ENCODE measurements at places on chromosomes 1 and 21.

DNA sequence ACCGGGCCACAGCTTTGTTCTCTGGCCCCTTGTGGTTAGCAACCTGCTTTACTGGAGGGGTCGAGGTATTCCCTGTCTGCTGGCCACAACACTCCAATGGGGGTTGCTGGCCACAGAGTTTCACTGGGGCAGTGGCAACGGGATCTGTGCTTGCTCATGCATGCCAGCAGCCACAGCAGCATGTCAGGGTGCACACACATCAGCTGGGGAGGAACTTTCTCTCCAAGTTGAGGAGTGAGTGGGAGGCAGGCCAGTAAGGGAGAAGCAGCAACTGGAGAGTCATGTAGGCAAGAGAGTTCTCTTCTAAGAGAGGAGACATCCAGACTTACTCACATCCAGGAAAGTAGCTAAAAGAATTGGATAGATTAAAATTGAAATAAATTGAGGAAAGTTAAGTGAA, 38.0 kb downstream of the SAMD13 start:
- no peak for DNase-seq

GRCh38 chr1:96481409-96481808, 240.2 kb upstream of the PTBP2 start:
- DNase-seq = no peak

DNA sequence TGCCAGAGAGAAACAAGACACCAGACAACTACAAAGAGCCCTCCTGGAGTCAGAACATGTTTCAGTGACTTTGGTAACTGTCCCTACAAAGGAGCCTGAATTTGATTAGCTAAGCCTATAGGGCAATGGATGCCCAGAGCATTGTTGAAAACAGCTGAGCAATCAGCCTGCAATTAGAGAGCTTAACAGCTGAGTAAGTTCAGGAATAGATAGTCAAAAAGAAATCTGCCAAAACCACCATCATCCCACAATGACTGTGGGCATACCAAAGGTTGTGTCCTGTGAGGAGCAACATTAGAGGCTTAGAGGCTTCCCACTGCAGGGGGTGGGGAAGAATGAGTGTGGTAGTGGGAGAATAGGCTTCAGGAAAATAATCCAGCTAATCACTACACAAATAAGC, 32.1 kb downstream of the SH3BP5L start:
- DNase-seq = no peak

- no peak for DNase-seq
Observed at GRCh38 chr1:192161976-192162375, 3.7 kb downstream of the RGS18 start.

- no peak for DNase-seq
Observed at GRCh38 chr1:225760531-225760930, 17.1 kb upstream of the SRP9 start.

- DNase-seq = no peak
Observed at GRCh38 chr1:92228401-92228800, 10.7 kb downstream of the C1orf146 start.

GRCh38 chr21:29256126-29256910, 42.4 kb upstream of the BACH1 start:
- DNase-seq = no peak

DNA sequence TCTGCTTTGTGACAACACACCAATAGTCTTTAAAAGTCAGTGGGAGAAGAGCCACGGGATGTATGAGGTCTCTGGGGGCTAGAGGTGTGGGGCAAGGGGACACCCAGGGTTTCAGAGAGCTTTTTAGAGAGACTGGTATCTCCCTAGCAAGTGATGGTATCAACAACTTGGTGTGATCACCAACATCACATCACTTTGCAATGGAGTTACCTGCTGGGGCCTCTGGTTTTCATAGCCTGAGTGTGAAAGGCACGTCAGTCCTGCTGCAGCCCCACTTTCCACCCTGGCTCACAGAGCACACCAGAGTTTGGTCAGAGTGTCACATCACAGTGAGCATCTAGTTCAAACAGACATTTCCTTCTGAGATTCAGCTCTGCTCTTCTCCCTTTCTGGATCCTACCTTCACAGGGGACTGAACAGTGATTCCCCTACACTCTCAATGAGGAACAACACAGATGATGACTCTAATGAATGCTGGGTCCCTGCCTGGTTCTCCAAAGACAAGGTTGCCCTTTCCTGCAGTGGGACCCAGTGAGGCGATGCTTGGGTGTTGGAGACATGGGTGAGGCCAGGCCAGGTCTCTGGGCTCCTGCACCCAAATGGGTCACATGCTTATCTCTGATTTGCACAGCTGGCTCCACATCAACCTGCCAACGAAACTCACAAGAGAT, 2.0 kb upstream of the MAN1C1 start:
- DNase-seq = no peak

DNA sequence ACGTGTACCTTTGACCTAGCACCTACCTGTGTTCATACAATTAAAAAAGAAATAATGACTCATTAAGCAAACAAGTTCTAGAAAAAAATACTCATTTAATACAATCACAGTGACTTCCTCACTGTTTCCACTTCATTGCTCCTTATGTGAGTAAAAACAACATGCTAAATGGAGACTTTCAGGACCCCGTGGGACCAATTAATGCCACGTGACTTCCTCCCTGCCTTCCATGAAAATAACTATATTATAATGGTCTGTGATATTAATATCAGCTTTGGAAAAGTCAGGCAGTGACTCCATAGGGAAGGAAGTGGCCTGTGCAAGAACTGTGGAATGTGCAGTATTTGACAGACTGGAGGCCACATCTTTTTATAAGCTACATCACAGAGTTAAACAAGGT, 337.8 kb downstream of the HLX start:
- DNase-seq = no peak

- DNase-seq = no peak
Observed at GRCh38 chr21:45516071-45516670, 26.1 kb downstream of the SLC19A1 start.

DNA sequence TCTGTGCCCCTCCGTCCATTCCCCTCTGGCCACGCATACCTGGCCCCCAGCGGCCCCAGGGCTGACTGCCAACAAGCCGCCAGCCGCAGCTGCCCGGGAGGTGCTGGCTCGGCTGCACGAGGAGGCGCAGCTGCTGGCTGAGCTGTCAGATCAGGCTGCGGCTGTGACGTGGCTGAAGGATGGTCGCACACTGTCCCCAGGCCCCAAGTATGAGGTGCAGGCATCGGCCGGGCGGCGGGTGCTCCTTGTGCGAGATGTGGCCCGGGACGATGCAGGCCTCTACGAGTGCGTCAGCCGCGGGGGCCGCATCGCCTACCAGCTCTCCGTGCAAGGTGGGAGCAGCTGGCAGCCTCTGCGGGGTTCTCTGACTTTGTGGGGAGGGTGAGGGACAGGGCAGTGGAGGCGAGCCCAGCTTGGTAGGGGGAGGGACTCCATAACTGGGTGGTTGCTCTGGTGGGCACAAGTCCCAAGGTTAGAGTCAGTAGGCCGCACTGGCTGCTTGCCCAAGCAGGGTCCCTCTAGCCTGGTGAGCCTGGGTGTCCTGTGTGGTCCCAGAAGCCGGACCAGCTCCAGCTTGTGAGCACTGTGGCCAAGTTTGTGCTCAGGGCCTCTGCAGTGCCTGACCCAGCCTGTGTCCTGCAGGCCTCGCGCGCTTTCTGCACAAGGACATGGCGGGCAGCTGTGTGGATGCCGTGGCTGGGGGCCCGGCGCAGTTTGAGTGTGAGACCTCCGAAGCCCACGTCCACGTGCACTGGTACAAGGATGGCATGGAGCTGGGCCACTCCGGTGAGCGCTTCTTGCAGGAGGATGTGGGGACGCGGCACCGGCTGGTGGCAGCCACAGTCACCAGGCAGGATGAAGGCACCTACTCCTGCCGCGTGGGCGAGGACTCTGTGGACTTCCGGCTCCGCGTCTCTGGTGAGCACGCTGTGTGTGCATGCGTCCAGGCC, 8.8 kb downstream of the OBSCN start:
- no peak for DNase-seq

GRCh38 chr1:221310180-221310579, 430.9 kb downstream of the HLX start:
- DNase-seq = no peak
